Stimulated activated CD8-positive, alpha-beta memory T cell treated with anti-CD3 and anti-CD28 coated beads, Interleukin-4, amount 100 ng/mL, for 4 hours (primary cell): ENCODE measurements at places on chromosomes 1 and 21.
A peak's percentile ranks its signal among the peaks of the same experiment; 100 is the strongest.

DNA sequence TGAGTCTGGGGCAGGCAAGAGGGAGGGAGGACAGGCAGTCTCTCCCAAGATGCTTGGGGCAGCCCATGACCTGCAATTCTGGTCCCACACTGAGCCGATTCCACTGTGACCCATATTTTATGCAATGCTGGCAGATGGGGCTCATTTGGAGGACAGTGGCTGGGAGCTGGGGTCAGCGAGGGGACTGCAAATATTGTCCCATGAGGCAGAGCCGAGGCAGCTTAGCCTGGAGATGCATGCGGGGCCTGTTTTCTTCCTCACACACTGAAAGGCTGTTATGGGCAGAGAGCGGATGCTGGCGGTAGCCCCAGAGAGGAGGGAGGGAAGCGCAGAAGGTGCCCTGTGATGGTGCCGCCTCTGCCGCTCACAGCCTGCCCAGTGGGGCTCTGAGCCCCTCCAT lies 128.5 kb upstream of the POU3F1 start:
- DNase-seq: no peak

- DNase-seq: no peak
These were observed 20.8 kb downstream of the ZBTB8B start for GRCh38 chr1:32485554-32486255.

DNA sequence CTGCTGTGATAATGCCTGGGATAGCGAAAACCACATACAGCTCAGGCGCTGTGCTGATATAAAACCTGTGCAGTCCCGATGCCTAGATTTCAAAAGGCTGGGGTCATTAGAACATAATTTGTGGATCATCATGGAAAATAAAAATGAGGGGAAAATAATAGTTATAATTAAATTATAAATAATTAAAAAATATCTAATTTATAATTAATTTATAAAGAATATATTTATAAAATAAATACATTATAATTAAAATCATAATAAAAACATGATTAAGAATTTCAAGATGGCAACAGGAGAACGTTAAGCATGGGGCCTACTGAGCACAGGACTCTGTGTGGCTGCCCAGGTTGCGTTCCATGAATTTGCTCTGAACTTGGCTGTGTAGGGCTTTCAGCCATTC lies 53.9 kb downstream of the C21orf91 start:
- DNase-seq: no peak

DNA sequence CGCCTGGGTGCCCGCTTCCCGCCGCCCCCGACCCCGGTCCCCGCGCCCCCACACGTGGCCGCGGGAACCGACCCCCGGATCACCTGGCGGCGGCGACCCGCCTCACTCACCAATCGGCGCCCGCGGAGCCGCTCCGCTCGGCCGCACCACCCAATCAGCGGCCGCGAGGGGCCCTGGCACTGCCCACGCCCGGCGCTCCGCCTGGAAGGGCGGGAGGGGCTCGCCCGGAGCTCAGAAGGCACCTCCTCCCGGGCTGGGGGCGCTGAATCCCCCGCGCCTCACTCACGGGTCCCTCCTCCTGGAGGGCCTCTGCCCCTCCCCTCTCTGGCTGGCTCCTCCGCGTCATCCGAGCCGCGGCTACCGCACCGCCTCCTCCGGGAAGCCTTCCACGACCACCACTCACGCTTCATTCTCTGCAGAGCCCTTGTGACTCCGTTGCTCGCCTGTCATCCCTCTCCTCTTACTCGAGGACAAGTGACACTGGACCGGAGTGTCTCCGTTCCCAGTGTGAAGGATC lies 374 bp downstream of the SH2D5 start:
- DNase-seq: peak; percentile 45

- no peak for DNase-seq
These were observed 37.4 kb downstream of the LRRC52 start for GRCh38 chr1:165580931-165581871.

- DNase-seq: no peak
These were observed 490.1 kb downstream of the NEGR1 start for GRCh38 chr1:71792264-71792663.

- DNase-seq: no peak
These were observed 80.6 kb upstream of the SLC44A3 start for GRCh38 chr1:94739521-94740061.

DNA sequence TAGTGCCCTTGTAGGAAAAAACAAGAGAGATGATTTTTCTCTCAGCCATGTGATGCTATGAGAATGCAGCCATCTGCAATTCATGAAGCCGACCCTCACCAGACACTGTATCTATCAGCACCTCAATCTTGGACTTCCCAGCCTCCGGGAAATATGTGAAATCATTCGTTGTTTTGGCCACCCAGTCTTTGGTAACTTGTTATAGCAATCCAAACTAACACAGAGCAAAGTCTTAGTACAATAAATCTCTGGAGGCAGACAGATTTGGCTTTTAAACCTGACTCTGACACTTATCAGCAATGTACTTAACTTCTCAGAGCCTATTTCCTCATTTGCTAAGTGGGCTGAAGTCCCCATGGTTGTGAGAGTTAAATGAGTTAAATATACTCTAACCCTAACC lies 5.1 kb upstream of the MED18 start:
- no peak for DNase-seq

DNA sequence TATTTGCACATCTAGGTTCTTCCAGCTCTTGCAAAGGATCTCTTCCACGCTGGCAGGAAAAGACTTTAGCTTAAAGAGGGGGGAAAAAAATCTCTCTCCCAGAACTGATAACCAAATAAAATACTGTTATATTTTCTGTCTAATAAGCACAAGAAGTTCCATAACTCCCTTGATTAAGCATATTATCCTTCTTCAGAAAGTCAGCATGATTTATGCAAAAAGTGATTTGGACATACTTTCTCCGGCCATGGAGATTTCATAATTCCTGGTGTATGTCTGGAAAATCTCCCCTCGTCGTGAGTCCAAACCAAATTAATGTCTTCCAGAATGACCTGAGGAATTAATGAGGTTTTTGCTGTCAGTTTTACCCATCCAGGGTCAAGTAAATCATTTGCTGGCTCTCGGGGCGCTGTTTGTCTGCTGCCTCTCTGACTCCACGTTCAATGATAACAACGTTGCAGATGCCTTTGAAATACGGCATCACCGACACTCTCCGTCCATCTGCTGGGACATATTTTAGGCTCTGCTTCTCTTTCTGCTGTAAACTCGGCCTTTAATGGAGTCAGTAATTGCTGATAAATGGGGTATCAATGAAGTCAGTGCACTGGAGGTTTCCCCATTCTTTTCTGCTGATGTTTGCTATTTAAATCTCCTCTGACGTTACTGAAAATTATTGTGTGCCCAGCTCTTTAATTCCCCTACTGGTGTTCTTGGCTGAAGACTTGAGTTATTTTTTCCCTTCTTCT lies 112.9 kb downstream of the HLX start:
- no peak for DNase-seq

DNA sequence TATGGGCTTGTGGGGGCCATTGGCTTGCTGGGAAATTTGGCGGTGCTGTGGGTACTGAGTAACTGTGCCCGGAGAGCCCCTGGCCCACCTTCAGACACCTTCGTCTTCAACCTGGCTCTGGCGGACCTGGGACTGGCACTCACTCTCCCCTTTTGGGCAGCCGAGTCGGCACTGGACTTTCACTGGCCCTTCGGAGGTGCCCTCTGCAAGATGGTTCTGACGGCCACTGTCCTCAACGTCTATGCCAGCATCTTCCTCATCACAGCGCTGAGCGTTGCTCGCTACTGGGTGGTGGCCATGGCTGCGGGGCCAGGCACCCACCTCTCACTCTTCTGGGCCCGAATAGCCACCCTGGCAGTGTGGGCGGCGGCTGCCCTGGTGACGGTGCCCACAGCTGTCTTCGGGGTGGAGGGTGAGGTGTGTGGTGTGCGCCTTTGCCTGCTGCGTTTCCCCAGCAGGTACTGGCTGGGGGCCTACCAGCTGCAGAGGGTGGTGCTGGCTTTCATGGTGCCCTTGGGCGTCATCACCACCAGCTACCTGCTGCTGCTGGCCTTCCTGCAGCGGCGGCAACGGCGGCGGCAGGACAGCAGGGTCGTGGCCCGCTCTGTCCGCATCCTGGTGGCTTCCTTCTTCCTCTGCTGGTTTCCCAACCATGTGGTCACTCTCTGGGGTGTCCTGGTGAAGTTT lies 550 bp downstream of the RXFP4 start:
- DNase-seq: no peak

DNA sequence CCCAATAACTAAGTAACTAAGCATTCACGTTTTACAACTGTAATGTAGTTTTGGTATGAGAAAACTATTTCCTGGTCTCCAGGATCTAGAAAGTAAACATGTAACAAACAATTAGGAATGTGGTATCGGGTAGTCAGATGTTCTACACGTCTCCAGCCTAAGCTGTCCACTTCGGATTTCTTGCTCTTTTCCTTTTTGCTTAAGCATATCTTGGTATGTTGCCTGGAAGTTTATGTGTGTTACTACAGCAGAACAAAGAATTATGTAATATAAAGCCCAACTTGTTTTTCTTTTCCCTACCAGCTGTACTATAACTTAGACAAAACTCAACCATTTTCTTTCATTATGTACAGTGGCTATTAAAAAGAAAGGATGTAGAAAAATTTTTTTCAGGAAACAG lies 20.4 kb upstream of the WARS2 start:
- no peak for DNase-seq

GRCh38 chr1:169550294-169550693 lies 36.0 kb downstream of the F5 start:
- no peak for DNase-seq

DNA sequence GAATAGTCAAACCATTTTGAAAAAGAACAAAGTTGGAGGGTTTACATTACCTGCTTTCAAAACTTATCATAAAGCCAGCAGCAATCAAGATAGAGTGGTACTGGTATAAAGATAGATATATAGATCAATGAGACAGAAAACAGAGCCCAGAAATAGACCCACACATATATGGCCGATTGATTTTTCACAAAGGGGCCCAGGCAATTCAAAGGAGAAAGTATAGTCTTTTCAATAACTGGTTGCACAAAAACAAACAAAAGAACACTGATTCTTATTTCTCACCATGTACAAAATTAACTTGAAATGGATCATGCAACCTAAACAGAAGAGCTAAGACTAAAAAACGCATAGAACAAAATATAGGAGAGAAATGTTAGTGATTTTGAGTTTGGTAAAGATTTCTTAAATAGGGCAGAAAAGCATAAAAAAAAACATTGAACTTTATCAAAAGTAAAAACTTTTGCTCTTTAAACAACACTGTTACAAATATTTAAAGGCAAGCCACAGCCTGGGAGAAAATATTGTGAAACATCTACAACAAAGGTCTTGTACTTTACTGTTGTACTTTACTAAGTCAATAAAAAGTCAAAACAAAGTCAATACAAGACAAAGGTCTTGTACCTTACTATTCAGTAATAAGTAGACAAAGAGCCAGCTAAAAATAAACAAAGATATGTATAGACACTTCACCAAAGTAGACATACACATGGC lies 50.2 kb downstream of the ST3GAL3 start:
- DNase-seq: no peak

DNA sequence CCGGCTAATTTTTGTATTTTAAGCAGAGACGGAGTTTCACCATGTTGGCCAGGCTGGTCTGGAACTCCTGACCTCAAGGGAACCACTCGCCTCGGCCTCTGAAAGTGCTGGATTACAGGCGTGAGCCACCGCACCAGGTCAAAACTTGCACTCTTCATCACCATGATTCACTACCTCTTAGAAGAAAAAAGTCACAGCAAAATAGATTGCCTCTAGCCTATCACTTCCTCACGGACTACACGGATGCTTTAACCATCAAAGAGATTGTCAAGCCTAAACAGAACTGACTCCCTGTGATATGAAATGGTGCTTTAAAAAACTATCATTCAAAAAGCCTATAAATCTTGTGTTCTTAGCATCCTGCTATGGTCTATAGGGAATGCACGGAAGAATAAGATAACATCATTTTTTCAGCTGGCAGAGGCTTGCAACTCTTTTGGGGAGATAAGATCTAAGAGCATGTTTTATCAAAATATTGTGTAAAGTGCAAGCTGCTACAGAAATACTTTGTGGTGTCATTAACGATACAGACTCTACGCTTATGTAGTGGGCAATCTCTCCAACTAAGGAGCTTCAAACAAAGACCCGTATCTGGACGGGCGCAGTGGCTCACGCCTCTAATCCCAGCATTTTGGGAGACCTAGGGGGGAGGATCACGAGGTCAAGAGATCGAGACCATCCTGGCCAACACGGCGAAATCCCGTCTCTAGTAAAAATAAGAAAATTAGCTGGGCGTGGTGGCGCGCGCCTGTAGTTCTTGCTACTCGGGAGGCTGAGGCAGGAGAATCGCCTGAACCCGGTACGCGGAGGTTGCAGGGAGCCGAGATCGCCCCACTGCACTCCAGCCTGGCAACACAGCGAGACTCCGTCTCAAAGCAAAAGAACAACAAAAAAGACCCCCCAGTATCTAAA lies 966 bp downstream of the TFB2M start:
- DNase-seq: no peak

DNA sequence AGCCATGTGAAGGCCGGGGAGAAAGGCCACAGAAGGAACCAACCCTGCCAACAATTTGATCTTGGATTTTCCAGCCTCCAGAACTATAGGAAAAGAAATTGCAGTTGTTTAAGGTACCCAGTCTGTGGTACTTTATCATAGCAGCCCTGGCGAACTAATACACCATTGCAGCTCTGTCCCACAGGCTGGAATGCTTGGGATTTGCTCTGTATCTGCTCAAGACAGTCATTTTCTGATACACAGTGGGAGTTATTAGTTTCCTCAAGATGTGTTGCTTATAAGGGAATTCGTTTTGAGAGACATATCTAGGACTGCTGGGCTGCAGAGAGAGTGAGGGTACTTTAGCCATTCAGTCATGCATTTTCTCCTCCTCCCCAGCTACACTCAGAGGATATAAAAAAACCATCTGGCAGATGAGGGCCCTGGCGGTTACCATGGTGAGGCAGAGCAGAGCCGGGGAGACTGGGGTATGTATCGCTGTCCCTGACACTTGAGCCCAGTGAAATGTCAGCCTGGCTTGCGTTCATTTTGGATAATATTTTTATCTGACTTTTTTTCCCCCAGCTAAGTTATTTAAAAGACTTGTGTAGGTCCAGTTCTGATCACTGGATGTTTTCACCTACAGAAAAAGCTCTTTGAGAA lies 104.6 kb downstream of the DIRAS3 start:
- DNase-seq: no peak

DNA sequence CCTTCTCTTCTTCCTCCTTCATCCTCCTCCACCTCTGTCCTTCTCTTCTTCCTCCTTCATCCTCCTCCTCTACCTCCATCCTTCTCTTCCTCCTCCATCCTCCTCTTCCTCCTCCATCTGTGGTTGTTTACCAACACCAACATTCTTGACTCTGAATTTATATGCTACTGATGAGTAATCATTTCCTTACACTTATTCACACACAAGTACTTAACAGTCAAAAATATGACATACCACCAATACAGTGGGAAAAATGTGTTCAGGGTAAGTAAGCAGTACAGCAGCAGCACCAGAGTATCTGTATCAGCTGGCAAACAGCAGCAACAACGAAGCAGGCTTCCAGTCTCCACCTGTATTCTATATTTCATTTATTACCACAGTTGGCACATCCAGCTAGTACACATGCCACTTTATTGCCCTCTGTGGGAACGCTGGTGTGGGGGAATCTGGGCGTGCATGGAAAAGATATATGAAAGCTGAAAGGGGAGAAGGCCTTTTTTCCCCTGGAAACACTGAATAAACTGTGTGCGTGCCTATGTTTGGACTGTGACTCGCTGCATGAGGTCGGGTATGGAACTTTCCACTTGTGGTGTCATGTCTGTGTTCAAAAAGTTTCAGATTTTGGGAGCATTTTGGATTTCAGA lies 16.0 kb downstream of the ADSS2 start:
- no peak for DNase-seq

GRCh38 chr1:11434926-11435325 lies 44.0 kb upstream of the DISP3 start:
- DNase-seq: no peak

- DNase-seq: no peak
These were observed 10.4 kb downstream of the OLIG1 start for GRCh38 chr21:33080376-33080775.
